ENCODE measurements at places on chromosomes 13 and 19.

- H3K4me3 ChIP-seq = no peak overlapping the region
- no peaks in the 10 kb centered on the region for H3K27me3 ChIP-seq
- H3K27ac ChIP-seq = no peak overlapping the region
- H3K4me1 ChIP-seq = no peaks in the 10 kb centered on the region
Measured at GRCh38 chr13:25988661-25989060, 63.2 kb downstream of the SHISA2 start.

DNA sequence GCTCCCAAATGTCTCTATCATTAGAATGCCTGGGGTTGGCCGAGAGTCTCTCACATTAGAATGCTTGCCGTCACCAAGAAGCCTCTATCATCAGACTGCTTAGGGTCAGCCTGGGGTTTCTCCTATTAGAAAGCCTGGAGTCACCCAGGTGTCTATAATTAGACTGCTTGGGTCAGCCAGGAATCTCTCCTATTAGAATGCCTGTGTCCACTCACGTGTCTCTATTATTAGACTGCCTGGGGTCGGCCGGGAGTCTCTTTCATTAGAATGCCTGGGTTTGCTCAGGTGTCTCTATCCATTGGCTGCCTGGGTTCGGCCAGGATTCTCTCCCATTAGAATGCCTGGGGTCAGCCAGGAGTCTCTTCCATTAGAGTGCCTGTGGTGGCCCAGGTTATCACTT lies 1453.1 kb downstream of the UQCRFS1 start:
- H3K36me3 ChIP-seq = no peaks in the 10 kb centered on the region
- no peak overlapping the region for H3K27ac ChIP-seq
- no peak for DNase-seq
- no peaks in the 10 kb centered on the region for H3K27me3 ChIP-seq
- no peak overlapping the region for H3K4me3 ChIP-seq

- no peaks in the 10 kb centered on the region for H3K27me3 ChIP-seq
- H3K4me3 ChIP-seq = no peak overlapping the region
Measured at GRCh38 chr19:5125797-5126497, 157.0 kb downstream of the KDM4B start.

DNA sequence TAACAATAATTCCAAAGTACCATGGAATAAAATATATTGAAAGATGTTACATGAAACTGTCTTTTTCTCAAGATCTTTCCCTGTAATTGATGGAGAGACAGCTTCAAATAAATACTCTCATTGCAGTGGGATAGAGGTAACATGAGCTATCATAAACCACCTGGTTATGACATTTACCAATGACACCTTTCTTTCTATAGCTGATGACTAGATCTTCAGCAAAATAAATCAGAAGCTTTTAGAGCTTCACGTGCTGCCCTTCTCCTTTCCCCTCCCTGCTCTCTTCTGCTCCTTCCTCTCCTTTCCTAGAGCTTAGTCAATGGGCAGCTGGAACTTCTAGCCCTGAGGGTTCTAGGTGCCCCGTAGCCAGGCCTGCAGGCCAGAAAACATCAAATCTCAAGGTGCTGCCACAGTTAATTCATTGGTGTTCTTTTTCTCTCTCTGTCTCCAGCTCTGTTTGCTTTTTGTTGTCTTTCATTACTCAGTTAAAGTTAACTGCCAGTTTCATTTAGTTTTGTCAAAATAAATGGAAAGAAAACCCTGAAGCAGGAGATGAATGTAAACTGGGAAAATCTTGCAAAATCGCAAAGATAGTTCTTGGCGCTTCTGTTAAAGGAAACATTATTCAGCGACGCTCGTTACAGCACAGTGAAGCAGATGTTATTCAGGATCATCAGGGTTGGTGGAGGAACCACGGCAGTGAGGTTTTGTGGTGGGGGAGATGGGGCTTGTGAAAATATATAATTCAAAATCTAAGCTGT lies 8.3 kb upstream of the METTL21C start:
- no peak for DNase-seq
- H3K4me3 ChIP-seq = no peak overlapping the region
- H3K27me3 ChIP-seq = peaks cover 28% of the 10 kb centered on the region
